ENCODE measurements at places on chromosomes 6 and 20. TPM values are rescaled to one million over a fixed set of nuclear protein-coding genes. Genes with fewer than 3 reads are reported as not detected.

ASIP gene
- total RNA-seq: not detected

SLC17A9 gene
- 7.0 TPM for total RNA-seq

PIGT gene
- total RNA-seq: 34.4 TPM

SDCBP2 gene
- total RNA-seq: 1.8 TPM

TBC1D22B gene
- total RNA-seq: 12.2 TPM

GRCh38 chr6:52839124-52840055, 1.2 kb downstream of the GSTA5 start:
- peak; percentile 80 for ATAC-seq

- no peak for ATAC-seq
Measured at GRCh38 chr6:98092331-98092730, 742.0 kb upstream of the POU3F2 start.

DNA sequence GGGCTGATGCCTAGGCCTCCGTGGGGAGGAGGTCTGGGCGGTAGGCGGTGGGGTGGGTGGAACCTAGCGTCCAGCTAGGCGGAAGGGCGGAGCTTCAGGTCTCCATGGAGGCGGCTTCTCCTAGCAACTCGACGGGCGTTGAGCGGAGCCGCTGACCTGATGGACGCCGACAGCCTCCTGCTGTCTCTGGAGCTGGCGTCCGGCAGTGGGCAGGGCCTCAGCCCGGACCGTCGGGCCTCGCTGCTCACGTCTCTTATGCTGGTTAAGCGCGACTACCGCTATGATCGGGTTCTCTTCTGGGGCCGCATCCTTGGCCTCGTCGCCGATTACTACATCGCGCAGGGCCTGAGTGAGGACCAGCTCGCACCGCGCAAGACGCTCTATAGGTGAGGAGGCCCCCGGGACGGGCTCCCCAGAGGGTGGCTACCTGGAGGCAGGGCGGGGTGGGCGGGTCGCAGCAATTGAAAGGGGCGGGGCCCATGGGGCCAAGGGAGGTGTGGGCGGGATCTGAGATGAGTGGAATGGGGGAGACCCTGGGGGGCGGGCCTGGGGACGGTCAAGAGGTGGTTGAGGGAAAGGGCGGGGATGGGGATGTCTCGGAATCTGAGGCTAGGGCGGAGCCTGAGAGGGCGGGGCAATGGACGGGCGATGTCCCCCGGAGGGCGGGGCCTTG, at the start of gene RSPH9:
RSPH9 (plus strand) TSS at position 97 of the 673 bp plus-strand sequence; CDS start at position 160, 63 bp downstream.
- ATAC-seq: peak; percentile 92

DNA sequence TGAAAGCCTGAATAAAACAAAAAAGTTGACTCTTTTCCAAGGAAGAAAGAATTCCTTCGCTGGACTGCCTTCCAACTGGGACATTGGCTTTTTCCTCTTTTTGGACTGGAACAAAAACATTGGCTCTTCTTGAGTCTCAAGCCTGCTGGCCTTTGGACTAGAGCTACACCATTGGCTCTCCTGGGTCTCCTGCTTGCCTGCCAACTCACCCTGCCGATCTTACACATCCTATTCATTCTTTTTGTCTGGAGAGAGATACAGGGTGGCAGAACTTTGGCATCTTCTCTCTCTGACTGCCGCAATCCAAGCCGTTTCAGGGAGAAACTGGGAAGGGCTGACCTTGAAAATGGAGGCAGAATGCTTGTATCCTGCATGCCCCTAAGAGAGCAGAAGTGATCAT, 20.2 kb downstream of the DDO start:
- no peak for ATAC-seq

- ATAC-seq: no peak
Measured at GRCh38 chr20:37376324-37376723, 30.4 kb downstream of the SRC start.

DNA sequence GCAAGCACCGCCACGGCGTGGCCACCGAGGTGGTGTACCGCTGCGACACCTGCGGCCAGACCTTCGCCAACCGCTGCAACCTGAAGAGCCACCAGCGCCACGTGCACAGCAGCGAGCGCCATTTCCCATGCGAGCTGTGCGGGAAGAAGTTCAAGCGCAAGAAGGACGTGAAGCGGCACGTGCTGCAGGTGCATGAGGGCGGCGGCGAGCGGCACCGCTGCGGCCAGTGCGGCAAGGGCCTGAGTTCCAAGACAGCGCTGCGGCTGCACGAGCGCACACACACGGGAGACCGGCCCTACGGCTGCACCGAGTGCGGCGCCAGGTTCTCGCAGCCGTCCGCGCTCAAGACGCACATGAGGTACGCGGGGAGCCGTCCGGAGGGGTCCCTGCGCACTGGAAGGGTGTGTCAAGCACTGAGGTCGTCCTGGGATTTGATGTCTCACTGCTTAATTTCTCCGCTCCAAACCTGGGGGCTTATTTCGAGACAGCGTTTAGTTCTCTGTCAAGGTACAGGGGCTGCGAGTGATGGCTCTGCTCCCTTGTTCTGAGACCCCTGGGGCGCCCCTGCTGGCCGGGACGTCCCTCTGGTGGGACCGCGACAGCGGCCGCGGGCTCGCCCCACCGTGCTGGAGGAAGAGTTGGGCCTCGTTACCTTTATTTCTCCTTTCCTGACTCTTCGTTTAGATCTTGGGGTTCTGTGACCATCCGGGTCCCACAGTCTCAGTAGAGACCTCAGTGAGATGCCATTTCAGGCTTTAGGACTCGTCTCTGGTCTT, 3.6 kb downstream of the GZF1 start:
- no peak for ATAC-seq

GRCh38 chr6:81226957-81227356, 525.5 kb downstream of the TENT5A start:
- ATAC-seq: no peak

DNA sequence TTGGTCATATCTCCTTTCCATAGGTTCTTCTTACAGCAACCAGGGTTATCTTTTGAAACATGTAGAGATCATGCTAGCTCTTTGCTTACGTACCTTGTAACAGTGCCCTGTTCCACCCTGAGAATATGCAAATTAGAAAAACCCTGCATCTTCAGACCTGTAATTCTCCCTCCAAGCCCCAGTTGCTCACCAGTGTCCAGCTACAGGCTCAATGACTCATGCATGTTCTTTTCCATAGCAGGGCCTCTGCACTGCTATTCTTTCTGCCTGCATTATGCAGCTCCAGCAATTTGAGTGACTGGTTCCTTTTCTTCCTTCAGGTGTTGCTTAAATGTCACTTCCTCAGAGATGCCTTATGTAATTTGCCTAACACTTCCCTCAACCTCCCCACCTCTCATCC, 636.2 kb downstream of the KHDRBS2 start:
- no peak for ATAC-seq

DNA sequence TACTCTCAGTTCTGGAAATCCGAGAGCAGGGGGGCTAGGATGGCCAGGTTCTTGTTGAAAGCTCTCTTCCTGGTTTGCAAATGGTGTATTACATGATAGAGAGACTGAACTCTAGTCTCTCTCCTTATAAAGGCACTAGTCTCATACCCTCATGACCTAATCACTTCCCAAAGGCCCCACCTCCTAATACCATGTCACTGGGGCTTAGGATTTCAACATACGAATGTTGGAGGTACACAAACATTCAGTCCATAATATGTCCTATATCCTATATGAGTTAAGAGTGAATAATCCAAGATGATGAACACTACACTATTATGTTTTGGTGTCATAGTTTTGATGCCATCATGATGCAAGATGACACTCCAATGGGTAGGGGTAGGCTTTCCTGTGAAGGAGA, 20.0 kb upstream of the TXLNB start:
- no peak for ATAC-seq

Measured in activated T-helper 17 cell treated with anti-CD3 and anti-CD28 coated beads, Interleukin-2, amount 50 U/mL, for 72 hours (primary cell).